ENCODE measurements at places on chromosomes 2 and 18.

- DNase-seq: no peak
These were observed 1.1 kb downstream of the MAP4K3 start for GRCh38 chr2:39435741-39436591.

- no peak for DNase-seq
These were observed 90.3 kb downstream of the CLHC1 start for GRCh38 chr2:55141572-55142413.

- DNase-seq: no peak
These were observed 479.1 kb upstream of the NRXN1 start for GRCh38 chr2:51511002-51511401.

GRCh38 chr18:28109781-28110560, 67.0 kb downstream of the CDH2 start:
- DNase-seq: no peak

DNA sequence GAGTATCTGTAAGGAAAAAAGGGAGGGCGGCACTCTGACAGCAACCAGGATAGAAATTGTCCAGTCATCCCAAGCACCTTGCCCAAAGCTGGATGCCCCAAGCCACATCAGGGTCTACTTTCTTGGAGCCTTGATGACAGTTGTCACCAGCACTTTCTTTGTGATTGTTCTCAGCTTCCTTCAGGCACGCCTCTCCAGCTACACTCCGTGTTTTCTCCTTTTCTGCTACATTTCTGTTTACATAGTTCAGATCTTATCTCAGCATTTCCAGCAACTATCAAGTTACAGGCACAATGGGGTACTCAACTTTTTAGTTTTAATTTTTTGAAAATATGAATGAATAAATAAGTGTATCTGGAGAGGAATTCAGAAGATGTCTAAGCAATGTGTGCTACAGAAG, 115.3 kb upstream of the CELF4 start:
- DNase-seq: no peak

DNA sequence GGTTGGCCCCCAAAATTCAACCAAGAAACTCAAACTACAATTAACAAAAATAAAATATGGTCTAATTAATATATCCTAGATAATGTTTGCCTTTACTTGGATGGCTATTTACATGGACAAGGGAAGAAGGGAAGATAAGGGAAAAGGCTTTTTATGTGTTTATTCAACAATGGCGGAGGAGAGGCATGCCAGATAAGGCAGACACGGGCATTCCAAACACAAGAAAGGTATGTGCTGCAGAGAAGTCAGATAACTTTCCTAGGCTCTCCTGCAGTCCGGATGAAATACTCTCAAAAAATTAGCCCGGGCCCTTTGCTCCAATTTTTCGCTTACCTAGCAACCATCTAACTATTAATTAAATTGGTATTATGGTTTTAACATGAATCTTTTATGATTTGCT, 5.1 kb upstream of the TTR start:
- DNase-seq: no peak

DNA sequence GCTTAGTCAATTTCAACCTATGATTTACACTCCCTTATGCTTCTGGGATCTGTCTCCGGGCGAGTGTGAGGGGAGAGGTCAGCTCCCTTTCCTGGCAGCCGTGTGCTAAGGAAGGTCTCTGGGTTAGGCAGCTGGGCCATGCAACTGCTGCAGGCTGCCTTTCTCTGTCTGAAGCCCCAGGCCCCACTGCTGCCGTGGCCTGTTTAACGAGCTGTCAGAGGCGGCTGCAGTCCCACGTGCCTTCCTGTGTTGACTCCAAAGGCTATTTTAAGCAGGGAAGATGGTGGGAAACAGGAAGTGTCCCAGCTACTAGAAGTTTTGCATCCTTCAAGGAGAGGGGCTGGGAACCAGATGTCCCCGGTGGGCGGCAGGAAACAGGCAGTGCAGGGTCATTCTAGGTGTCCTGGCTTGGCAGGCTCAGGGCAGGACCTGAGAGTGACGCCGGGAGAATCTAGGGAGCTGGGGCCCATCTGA, 186.4 kb downstream of the TNS1 start:
- no peak for DNase-seq

- DNase-seq: no peak
These were observed 3.2 kb downstream of the INO80C start for GRCh38 chr18:35494251-35495220.

DNA sequence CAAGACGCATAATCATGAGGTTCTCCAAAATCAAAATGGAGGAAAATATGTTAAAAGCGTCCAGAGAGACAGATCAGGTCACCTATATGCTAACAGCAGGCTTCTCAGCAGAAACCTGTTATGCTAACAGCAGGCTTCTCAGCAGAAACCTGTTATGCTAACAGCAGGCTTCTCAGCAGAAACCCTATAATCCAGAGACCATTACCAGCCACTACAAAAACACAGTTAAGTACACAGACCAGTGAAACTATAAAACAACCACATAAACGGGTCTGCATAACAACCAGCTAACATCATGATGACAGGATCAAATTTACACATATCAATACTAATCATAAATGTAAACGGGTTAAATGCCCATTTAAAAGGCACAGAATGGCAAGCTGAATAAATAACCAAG, 1548.4 kb upstream of the TMEFF2 start:
- DNase-seq: no peak

DNA sequence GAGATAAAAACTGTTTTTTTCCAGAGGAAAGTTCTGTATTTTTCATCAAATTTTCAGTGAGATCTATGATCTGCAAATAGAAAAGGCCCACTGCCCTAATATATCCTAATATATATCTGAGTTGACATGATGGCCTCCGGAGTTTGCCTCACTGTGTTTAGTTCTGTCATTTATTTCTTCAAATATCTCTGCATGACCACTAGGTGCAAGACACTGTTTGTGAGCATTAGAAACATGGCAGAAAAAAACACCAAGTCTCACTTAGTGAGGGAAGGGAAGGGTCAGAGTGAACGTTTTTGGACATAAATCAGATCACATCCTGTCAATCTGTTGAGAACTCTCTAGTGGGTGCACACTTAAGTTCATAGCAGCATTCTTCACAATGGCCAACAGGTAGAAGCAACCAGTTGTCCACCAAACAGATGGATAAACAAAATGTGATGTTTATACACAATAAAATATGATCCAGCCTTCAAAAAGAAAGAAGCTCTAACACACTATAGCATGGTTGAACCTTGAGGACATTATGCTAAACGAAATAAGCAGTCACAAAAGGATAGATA, 53.4 kb downstream of the SPIRE1 start:
- no peak for DNase-seq

DNA sequence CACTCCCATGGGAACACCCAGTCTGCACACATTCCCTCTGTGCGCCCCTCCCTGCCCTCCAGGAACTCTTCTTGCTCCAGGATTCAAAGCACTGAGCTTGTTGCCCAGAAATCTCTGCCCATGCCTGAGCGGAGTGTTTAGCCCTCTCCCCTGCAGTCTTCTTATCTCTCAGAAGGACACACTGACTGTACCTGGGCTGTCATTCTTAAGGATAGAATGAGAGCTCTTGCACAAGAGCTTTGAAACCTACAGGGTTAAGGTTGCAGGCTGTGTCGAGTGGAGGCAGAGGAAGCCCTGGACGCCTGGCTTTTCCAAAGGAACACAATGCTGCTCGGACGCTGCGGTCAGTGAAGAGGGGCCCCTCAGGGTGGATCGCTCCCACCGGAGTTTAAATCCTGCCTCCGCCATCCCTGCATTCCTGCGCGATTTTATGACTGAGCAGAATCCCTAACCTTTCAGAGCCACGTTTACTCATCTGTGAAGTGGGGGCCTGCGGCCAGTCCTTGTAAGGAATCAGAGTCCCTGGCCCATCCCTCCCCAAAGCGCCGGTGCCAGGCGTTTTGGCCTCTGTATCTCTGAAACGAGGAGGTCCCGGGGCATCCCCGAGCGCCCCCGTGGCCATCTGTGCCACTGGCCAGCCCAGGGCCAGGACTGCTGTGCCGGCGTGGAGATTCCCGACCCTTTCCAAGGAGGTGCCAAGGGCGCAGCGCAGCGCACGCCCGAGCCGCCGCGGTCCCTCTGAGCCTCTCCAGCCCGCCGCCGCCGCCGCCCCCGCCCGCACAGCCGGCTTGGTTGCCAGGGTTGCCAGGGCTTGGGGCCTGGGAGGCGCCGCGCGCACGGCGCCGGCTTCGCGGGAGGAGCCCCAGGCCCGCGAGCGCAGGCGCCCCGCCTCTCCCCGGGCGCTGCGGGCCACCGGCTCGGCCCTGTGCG, 58.9 kb downstream of the FAM168B start:
- no peak for DNase-seq
